ENCODE measurements at places on chromosomes 2 and 18. TPM values are rescaled to one million over a fixed set of nuclear protein-coding genes. Genes with fewer than 3 reads are reported as not detected.

DNA sequence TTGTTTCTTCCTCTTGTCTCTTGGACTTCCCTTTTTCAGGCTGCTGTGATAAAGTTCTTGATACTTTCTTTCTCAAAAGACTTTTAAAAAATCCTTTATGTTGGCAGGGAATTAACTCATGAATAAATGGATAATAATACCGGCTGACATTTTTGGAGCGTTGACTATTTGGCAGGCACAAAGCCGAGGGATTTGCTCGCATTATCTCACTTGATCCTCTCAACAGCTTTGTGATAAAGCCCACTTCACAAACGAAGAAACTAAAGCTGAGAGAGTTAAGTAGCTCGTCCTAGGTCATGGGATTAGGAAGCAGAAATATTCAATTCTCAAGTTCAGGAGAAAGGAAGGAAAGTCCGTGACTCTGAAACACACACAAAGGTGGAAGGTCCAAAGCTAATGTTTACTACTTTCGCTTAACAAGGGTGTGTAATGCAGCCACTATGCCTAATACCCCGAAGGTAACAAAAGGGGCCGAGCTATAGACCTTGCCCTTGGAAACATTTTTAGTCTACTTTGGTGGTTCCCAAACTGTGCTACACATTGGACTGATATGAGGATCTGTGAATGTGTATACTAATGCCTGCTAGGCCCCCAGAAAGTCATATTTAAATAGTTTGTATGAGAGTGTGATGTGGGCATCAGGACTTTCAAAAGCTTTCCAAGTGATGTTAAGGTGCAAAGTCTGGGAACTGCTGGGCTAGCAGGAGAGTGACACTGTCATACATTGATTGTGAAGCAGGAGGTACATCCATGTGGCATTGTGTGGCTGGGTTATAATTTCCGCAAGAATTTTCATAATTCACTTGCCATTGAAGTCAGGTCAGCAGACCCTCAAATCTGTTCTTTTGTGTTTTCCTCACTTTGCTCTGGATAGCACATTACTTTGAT lies 508.4 kb downstream of the PLCL1 start:
- DNase-seq, result no peak

DNA sequence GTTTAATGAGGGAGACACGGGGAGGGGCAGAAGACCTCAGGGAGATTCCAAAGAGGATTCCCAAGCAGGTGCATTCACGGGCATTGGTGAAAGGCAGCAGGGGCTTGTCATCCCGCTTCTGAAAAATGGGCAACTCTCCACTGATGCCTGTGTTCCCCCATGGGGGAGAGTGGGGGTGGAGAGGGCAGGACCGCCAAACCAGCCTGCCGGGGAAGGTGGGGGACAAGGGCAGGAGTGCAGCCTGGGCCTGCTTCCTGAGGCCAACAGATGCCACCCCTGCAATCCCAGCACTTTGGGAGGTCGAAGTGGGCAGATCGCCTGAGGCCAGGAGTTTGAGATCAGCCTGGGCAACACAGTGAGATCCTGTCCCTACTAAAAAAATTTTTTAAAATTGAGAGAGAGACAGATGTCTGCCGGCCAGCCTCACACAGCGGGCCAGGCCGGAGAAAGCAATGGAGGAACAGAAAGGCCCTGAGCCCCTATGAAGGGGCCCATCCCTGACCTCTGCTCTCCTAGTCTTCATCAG lies 44.8 kb upstream of the UBE2F start:
- DNase-seq, result no peak

GRCh38 chr2:43631618-43632317 lies 5.3 kb upstream of the PLEKHH2 start:
- no peak for DNase-seq

- peak; percentile 28 for DNase-seq
These were observed 139.2 kb downstream of the GLI2 start for GRCh38 chr2:120874888-120875275.

DNA sequence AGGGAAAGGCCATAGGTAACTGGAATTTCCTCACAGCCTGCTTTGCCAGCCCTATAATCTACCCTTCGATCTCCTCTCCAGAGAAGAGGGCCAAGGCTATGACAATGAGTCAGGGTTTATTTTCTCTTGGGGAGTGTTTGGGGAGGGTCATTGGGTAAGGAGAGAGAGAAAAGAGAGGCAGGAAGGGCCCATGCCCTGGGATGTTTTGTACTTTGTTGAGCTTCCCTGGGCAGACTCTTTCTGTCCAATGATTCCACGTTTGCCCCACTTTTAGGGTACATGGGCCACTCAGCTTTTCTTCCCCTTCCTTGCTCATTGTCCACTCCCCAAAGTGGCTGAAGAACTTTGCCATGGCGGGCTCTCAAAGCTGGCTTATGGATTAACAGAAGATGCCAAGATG lies 224.2 kb downstream of the ALK start:
- DNase-seq, result no peak

DNA sequence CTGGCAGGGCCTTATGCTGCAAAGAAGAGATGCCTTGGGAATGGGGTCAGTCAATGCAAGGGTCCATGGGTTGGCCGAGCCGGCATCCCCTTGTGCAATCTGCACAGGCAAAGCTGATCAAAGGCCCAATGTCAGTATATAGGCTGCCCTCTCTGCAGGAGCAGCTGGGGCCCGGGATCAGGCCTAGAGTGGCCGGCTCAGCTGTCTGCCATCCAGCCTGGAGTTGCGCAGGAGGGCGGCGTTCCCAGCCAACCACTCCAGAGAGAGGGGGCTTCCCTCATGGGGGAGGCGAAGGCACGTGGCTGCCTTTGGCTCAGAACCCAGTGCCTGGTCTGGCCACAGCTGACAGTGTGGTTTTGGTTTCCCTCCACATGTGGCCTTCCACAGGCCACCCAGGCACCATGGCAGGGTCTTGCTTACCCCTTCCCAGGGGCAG lies 3.9 kb downstream of the INPP5D start:
- peak; percentile 41 for DNase-seq

GRCh38 chr2:20504174-20504573 lies 57.3 kb downstream of the RHOB start:
- no peak for DNase-seq

DNA sequence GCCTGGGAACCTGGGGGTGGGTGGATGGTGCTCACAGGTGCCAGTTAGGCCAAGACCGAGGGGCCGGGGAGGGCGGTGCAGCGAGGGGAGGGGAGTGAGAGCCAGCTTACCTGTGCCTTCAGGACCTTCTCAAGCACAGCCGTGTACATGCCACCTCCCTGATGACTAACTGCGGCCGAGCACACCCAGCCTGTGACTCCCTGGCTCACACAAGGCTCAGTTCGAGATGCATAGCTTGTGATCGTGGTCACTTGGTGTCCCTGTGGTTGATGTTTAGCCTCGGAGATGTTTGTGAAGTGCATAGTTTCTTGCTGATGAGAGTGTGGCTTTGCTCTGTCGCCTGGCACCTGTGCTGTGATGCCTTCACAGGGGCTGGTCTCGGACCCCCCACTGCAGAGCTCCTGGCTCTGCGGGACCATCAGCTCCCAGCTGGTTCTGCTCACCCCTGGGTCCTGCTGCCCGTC lies 84.5 kb upstream of the ODC1 start:
- no peak for DNase-seq

DNA sequence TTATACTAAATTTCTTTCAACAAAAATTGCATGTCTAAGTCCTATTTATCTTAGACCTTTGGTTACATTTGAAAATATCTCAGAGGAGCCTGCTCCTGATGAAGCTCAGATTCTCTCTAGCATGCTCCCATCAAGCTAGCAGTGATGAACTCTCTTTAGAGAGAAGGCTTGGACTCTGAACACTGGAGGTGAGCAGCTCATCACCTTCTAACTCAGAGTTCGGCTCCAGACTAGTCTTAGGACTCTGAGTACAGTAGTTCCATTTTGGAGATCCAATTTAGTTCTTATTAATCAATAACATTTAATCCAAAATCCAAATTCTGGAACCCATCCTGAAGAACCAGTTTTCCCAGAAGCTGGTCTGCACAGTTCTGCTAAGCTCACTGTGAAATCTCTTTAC lies 107.8 kb downstream of the CACNB4 start:
- no peak for DNase-seq

- DNase-seq, result no peak
These were observed 45.0 kb upstream of the NRP2 start for GRCh38 chr2:205637320-205637602.

- DNase-seq, result no peak
These were observed 48.8 kb downstream of the RND3 start for GRCh38 chr2:150438654-150439053.

GRCh38 chr2:39781697-39782096 lies 2.6 kb upstream of the THUMPD2 start:
- no peak for DNase-seq

The SULT1C4 gene
- 1.4 TPM for total RNA-seq

The ARHGAP15 gene
- total RNA-seq, result 6.5 TPM

The ABCG5 gene
- 24.7 TPM for total RNA-seq

The SERPINB2 gene
- not detected for total RNA-seq

The GAL3ST2 gene
- total RNA-seq, result 0.53 TPM

The LYG2 gene
- total RNA-seq, result not detected

Data from right lobe of liver (tissue), 6 donors.